ENCODE measurements at places on chromosomes 16 and 17.

- no peak for DNase-seq
These were observed 11.2 kb upstream of the FAM20A start for GRCh38 chr17:68612209-68612922.

GRCh38 chr17:39955726-39956225 lies 7.0 kb upstream of the GSDMA start:
- no peak for DNase-seq

GRCh38 chr17:56972111-56972730 lies 5.7 kb upstream of the SCPEP1 start:
- no peak for DNase-seq

- DNase-seq: no peak
These were observed 16.7 kb downstream of the C16orf54 start for GRCh38 chr16:29729116-29729521.

DNA sequence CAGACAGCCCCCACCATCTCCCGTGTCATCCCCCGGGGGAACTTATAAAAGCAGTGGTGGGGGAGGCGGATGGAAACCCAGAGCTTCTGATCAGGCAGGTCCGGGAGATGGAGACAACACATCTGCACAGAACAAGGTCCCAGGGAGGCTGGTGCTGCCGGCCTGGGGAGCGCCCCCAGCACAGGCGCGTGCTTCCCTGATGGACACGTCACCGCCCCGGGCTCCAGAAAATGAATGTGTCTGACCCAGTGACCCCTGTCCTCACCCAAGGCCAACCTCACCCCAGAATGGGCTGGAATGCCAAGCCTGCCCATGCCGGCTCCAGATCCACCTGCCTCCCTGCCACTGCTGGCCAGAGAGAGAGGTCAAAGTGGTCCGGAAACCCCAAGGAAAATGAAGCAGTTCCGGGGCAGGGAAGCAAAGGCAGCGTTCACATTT lies 12.5 kb downstream of the SLC7A5 start:
- no peak for DNase-seq

GRCh38 chr16:81774348-81774747 lies 4.7 kb upstream of the PLCG2 start:
- no peak for DNase-seq

Data from pancreas (tissue), 10 donors.